ENCODE measurements at places on chromosomes 11 and 22.
A peak's percentile ranks its signal among the peaks of the same experiment; 100 is the strongest.

- no peak for DNase-seq
Measured at GRCh38 chr22:47806894-47807293, 1044.4 kb downstream of the TBC1D22A start.

DNA sequence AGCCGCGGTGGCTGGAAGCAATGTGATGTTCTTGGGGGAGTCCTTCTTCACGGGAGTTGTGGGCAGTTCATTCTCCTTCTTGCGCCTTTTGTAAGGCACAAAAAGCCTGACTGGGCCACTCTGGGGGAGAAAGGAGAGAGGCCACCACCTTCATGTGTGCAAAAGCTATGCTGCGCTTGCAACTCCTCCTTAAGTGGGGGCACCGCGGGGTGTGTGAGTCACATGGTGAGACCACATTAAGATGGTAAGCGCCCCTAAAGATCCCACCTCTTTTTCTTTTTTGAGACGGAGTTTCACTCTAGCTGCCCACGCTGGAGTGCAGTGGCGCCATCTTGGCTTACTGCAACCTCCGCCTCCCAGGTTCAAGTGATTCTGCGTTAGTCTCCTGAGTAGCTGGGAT, 14.1 kb downstream of the DEAF1 start:
- no peak for DNase-seq

DNA sequence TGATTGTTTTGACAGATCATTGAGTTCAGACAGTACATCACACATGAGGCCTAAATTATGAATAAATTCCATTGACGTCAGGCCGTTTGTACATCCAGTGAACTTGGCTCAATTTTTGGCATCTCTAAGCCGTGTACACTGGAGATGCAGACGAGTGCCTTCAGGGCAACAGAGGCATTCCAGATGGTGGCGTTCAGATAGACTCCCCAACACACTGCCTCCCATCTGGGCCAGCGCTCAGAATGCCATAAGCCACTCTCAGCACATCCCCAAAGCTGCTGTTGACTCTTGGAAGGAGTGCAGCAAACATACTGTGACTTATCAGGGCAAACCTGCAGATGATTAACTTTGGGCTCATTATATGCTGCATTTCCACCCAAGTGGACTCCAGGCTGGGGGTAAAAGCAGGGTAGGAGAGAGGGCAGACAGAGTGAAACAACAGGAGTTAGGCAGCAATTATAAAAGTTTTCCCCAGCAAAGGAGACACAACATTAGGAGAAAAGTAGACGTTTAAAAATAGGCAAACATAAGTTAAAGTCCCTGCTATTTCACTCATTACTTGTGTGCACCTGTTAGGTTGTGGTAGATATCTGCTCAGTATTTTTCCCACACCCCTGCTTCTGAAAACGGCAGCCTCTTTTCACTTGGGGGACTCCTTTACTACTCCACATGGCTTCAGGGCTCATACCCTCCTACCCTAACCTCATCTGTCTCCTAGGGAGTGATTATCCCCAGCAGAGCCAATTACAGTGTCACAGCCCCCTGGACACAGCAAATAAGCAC, 60.2 kb upstream of the PDE3B start:
- no peak for DNase-seq

- DNase-seq: no peak
Measured at GRCh38 chr11:84740050-84740449, 887.1 kb downstream of the DLG2 start.

DNA sequence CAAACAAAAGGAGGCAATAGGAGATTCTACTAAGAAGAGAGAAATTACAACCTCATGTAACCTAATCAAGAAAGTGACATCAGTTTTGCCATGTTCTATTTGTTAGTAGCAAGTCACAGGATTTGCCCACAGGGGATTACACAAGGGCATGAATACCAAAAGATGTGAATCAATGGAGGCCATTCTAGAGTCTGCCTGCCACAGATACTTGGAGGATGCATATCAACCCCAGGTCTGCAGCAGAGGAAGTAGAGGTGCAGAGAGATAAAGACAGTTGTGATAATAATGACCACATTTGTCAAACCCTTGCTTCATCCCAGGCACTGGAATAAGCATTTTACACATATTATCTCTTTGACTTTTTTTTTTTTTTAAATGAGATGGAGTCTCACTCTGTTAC, 2.4 kb upstream of the ASCC2 start:
- DNase-seq: no peak

GRCh38 chr11:2835296-2835695, 50.3 kb downstream of the CDKN1C start:
- DNase-seq: no peak

- no peak for DNase-seq
Measured at GRCh38 chr11:15897211-15897960, 459.0 kb downstream of the SOX6 start.

DNA sequence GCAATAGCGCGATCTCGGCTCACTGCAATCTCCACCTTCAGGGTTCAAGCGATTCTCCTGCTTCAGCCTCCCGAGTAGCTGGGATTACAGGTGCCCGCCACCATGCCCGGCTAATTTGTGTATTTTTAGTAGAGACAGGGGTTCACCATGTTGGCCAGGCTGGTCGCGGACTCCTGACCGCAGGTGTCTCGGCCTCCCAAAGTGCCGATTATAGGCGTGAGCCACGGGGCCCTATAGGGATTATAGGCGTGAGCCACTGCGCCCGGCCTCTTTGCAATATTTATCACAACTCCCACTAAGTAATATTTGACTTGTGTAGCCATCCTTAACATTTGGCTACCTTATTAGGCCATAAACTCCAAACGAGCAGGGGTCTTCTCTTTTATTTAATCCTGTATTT, 879 bp upstream of the CUL5 start:
- peak; percentile 68 for DNase-seq

GRCh38 chr11:17774232-17775034, 39.9 kb downstream of the KCNC1 start:
- DNase-seq: no peak

DNA sequence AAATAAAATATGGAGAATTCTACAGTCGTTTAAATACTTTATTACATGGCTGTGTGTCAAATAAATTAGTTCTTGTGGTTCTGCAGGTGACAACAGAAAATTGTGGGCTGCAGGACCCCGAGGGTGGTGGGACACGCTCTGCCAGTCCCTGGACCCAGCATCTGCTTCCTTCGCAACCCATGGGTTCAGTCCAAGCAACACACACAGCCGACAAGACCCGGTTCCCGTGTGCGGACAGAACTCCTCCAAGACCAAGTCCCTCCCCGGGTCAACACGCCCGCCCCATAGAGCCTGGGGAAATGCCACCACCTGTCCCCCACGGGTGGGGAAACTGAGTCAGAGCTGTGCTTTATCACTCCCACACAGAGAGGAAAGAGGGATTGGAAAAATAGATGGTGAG, 238.9 kb downstream of the BRD1 start:
- DNase-seq: no peak

All from tibial artery (tissue), 4 donors.